ENCODE measurements at places on chromosomes 3 and 15.
A peak's percentile ranks its signal among the peaks of the same experiment; 100 is the strongest.

- no peak for DNase-seq
These were observed 68.7 kb downstream of the AP4E1 start for GRCh38 chr15:50977162-50977561.

GRCh38 chr15:96720251-96720650 is 389.8 kb downstream of the NR2F2 start:
- no peak for DNase-seq

DNA sequence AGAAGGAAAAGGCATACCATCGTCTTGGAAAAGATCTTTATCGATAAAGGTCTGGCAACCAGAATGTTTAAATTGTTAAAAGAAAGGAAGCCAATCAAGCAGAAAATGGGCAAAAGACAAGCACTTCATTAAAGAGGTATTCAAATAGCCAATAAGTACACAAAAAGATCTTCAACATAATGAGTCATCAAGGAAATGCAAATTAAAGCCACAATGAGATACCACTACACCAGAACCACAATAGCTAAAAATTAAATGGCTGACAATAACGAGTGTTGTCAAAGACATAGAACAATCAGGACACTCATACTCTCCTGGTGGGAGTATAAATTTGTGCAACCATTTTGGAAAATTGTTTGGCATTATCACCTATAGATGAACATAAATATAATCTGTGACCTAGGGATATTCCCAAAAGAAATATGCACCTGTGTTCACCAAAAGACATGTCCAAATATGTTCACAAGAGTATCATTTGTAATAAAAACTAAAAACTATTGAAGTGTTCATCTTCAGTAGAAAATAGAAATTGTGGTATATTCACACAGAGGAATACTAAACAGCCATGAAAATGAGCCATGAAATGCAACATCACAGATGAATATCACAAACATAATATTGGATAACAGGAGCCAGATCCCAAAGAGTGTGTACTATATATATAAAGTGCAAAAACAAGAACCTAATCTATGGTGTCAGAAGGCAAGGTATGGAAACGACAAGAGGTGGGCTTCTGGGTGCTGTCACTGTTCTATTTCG is 14.4 kb upstream of the BTBD1 start:
- DNase-seq = no peak

GRCh38 chr3:73653877-73654276 is 29.1 kb upstream of the PDZRN3 start:
- DNase-seq = no peak

DNA sequence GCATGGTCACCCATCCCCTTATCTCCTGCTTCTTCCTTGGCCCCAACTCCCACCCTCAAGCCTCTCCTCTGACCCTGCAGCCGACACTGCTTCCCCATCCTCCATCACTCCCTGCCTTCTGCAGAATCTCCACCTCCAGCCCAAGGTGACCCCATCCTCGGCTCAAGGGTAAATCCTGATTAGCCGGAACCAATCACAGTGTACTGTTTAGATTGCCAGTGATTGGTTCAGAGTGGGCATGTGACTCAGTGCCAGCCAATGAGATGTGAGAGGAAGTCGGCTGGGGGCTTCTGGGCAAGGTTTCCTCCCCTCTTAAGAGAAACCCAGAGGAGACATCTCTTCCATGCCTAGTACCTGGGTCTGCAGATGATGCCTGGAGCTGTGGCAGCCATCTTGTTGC is 10.3 kb downstream of the CACNA2D2 start:
- DNase-seq = no peak

GRCh38 chr3:99867594-99868310 is 50.1 kb downstream of the CMSS1 start:
- no peak for DNase-seq

DNA sequence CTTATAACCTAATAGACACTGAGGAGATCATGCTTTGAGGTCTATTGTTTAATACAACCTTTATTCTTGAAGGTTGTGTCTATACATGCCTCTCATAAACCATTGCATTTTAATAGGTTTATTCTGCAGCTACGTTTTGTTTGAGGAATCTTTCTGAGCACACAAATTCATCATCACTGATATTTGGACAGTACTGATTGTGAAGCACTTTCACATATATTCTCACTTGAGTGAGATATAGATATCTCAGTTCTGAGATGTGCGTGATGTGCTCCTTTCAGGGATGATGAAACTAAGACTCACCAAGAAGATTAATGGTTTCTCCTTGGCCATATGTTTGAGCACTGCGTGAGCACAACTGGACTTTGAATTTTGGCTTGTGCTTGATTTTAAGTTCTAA is 374.4 kb downstream of the LPP start:
- no peak for DNase-seq

- DNase-seq = no peak
These were observed 28.5 kb upstream of the PTPRG start for GRCh38 chr3:61532739-61533500.

- DNase-seq = no peak
These were observed 122.2 kb downstream of the MEIS2 start for GRCh38 chr15:36978126-36978525.

- peak; percentile 91 for DNase-seq
These were observed at the start of gene ZNF620 for GRCh38 chr3:40505599-40506462. Gene ZNF620 (plus strand): TSS chr3:40506039. CDS start chr3:40506353, 314 bp downstream.

- no peak for DNase-seq
These were observed 61.6 kb downstream of the CMSS1 start for GRCh38 chr3:99879275-99879674.

DNA sequence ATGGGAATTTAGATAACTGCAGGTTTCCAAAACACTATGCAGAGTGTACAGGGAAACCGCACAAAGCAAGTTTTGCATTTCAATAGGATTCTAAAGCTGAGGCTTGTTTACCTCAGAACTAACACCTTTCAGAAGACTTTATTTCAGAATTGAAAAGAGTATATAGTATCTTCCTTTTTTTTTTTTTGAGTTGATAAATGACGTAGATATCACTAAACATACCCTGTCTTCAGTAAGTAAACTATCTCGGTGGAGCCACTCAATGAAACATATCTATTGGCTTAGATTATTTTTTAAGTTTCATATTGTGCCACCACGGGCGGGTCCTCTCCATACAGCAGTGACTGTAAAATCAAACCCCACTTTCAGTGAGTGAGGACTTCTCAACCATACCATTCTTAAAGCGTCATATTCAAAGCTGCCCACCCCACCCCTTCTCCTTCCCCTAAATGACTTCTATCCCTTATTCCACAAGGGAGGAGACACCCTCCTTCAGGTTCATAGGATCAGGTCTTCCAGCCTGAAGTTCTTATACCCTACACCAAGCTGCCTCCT is 2.0 kb upstream of the TBL1XR1 start:
- no peak for DNase-seq

DNA sequence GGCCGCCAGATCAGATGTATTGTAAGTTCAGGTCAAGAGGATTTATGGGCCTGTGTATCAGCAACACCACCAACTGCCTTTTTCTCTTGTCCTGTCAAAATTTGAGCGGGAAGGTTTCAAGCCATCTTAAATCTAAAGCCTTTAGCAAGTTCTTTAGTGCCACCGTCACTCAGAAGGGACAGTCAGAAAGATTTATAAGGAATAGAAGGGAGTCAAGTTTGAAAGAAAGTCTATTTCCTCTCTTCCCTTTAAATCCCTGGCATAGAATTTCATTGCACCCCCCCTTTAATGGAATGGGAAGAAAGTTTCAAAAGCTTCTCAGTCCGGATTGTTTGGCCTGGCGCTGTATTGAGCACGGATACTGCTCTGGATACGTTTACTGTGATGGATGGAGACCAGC is 359.4 kb downstream of the FEZF2 start:
- DNase-seq = no peak

DNA sequence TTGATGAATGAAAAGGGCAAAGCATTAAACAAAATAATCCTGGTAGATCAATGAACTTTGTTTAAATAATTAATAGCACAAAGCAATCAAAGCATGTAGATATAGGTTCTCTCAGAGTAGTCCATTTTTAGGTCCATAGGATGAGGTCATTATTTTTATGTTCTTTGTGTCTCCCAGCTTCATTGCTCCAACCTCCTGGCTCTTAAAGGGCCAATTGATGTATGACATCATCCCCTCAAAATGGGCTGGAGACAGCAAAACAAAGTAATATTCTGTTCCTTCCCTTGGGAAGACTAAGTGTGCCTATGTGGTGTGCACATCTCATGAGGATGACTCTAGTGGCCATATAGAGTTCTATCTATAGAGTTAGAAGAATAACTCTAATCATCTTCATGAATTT is 49.5 kb downstream of the HMG20A start:
- DNase-seq = no peak

DNA sequence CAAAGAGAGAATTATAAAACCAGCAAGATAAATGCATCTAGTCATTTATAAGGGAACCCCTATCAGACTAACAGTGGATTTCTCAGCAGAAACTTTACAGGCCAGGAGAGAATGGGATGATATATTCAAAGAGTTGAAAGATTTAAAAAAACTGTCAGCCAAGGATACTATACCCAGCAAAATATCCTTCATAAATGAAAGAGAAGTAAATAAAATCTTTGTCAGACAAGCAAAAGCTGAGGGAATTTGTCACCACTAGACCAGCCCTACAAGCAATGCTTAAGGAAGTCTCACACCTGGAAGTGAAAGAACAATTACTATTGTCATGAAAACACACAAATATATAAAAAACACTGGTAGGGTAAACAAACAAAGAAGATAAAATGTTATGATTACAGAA is 113.4 kb upstream of the FAM3D start:
- no peak for DNase-seq

DNA sequence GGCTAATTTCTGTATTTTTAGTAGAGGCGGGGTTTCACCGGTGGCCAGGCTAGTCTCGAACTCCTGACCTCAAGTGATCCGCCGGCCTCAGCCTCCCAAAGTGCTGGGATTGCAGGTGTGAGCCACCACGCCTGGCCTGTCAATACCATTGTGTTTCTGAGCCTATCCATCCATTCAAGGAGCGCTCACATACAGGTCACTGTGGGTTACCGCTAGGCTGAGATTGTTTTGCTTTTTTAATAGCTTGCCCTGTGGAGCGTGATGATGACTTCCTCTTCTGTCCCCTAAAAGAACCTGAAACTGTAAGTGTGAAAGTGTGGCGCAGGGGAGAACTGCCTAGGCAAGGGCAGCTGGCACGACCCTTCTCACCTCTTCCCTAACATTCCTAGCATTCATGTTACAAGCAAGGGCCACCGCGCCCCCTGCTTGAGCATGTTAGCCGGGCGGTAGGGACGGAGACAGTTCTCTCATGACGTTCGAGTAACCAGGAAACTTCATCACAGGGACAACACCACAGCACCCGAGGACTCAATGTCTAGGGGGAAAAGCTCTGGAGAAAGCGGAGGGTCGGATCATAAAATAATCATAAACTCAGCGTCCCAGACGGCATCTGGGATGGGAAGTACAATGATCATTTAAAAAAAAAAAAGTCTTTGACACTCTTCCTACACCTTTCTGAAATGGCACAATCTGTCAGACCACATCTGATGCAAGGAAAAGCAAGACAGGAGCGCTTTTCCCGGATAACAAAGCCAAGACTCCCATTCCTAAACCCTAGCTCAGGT is 790 bp downstream of the LAMP3 start:
- DNase-seq = no peak

- no peak for DNase-seq
These were observed 1588.2 kb downstream of the SI start for GRCh38 chr3:163490119-163490518.

DNA sequence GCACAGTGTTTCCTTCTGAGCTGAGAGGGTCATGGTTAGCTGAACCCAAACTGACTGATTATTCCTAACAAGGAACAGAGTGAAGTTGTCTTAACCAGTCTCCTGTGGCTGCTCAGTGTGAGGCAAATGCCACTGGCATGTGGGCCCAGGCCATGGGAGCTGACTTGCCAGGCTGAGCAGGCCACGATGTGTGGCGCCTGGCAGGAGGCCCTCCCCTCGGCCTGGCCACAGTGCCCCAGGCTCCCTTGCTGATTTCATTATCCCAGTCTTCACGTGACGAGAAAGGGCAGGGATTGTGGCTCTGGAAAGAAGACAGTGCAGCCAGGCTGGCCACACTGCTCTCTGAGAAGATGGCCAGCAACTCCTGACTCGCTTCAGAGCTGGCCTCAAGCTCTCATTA is 58.8 kb downstream of the SLCO2A1 start:
- no peak for DNase-seq

- DNase-seq = no peak
These were observed 263.9 kb upstream of the C2CD4B start for GRCh38 chr15:62428851-62429598.

GRCh38 chr3:109903100-109903499 is 565.8 kb upstream of the DPPA4 start:
- no peak for DNase-seq

DNA sequence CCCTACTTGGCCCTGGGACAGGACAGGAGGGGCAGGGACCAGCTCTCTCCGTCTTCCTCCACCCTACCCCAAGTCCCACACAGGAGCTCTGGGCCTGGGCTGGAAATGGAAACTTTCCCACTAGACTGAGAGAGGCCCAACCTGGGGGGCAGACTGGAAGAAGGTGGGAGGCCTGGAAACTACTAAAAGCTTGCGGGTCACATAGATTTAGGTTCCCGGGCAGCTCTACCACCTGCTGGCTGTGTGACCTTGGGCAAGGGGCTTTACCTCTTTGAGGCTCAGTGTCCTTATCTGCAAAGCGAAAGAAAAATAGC is 49.9 kb upstream of the CCDC174 start:
- no peak for DNase-seq

GRCh38 chr3:165336786-165337185 is 140.6 kb upstream of the SLITRK3 start:
- DNase-seq = no peak

- no peak for DNase-seq
These were observed 35.8 kb downstream of the MYO9A start for GRCh38 chr15:72082176-72082575.

DNA sequence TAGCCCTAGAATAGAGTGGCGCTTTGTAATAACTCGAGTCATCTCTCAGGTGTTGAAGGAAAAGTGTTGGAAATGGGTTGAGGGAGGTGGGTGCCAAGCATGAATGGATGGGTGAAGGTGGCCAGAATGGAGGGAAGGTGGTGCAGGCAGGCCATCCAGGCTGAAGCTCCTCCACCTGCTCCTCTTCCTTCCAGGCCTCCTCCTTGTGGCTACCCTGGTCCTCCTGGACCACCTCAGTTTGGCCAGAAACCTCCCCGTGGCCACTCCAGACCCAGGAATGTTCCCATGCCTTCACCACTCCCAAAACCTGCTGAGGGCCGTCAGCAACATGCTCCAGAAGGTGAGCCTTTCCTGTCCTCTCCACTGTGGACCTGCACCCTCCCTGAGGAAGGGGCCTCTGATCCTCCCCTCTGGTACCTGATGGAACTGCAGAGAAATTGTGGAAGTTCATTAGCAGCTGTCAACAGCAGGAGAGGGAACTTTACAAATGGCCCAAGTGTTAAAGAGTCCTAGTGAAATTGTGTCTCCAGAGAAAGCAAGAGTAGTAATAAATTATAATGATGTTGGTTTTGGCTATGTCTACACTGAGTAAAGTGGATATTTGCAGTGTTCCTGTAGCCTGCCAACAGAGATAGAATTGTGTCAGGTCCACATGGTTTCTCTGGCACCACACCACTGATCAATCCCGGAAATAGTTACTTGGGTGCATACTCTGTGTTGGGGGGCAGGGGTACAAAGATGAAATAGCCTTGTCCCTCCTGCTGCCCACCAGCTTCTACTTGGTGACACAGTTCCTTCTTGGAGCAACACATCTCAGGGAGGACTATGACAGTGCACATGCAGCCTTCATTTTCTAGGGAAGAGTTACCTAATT is 1.6 kb downstream of the IL12A start:
- DNase-seq = no peak
